ENCODE measurements at places on chromosomes 6 and 20. TPM values are rescaled to one million over a fixed set of nuclear protein-coding genes. Genes with fewer than 3 reads are reported as not detected.

Gene HDDC2
- 24.9 TPM for total RNA-seq

Gene SLC22A16
- total RNA-seq: not detected

Gene ANKRD66
- total RNA-seq: not detected

GRCh38 chr6:91366781-91367180 is 779.9 kb upstream of the MAP3K7 start:
- no peak for DNase-seq

DNA sequence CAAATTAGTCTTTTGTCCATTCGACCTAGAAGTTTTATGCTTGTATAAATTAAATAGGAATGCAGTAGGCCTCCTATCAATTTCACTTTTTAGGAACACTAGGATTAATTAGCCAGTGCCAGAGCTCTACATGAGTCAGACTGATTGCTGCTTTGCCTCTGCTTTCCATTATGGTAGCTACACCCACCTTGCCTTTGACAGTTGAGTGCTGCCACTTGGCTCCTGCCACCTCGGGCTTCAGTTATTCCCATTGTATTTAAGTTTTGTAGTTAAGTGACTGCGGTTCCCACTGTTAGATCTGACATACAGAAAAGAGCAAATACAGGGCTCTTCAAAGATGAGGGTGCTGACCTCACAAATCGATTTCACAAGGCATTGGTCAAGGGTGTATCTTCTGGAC is 16.6 kb upstream of the WFDC12 start:
- DNase-seq: no peak

GRCh38 chr6:144292372-144292771 is 7.2 kb downstream of the UTRN start:
- DNase-seq: no peak

DNA sequence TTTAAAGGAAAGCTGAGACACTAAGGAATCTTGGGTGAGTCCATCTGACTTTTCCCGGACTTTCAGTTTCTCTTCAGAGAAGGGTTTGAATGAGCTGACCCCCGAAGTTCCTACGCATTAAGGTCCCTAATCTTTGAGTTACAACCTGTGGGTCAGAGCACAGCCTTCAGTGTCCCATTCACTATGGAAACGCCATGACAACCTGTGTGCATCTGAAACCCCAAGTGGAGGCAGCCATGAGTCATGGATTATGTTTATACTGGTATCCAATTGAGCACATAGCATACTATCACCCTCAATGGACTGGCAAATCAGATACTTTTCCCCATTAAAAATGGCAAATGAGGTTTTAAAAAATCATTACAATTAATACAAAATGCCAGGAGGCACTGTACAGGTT is 11.4 kb downstream of the MYLK4 start:
- DNase-seq: no peak

DNA sequence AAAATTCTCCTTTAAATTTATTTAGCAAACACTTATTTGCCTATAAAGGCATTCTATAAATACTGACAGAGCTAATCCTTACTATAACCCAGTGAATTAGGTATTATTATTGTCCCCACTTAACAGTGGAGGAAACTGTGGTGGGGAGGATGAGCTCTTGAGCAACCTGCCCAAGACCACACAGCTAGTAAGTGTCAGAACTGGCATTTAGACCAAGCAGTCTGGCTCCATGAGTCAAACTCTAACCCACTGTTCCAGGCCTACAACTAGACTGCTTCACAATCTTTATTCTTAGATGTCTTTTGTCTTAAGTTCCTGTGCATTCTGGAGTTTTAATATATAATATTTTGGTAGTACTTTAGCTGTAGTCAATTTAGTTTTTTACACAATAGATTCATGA is 530.8 kb downstream of the BCKDHB start:
- DNase-seq: peak; percentile 4

DNA sequence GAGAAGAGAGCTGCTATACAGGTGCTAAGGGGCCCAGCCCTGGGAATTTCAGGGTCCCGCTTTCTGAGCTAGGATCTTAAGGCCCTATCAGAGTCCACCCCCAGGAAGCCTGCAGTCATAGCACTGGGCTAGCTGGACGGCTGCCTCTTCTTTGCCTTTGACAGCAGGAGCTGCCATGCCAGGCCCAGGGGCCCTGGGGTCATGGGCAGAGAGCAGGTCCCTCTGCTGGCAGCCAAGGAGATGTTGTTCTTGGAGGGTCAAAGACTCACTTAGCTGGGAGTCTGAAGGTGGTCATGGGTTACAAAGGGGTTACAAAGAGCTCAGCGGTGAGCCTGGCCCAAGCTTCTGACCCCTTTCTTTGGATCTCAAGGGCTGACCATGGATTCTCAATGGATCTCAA is 52.7 kb downstream of the RPP21 start:
- DNase-seq: no peak

- no peak for DNase-seq
Measured at GRCh38 chr6:47134476-47135189, 92.5 kb upstream of the ADGRF1 start.
